ENCODE measurements at places on chromosomes 11 and 22.
A peak's percentile ranks its signal among the peaks of the same experiment; 100 is the strongest.

DNA sequence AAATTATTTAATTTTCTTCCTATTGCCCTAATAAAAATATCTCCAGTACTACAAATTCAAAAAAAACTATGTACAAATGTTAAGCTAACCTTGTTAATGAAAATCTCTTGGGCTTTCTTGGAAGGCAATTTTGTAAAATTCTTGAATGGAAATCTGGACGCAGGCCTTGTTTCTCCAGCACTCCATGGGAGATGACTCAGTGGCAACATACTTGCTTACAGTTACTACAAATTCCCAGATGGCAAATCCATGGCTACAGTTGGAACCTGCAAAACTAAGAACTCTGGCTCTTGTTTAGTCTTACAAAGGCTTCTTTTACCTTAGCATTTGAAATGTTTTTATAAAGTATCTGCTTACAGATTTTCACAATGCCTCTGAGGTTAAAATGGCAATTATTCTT is 725.2 kb downstream of the DLG2 start:
- DNase-seq = no peak

DNA sequence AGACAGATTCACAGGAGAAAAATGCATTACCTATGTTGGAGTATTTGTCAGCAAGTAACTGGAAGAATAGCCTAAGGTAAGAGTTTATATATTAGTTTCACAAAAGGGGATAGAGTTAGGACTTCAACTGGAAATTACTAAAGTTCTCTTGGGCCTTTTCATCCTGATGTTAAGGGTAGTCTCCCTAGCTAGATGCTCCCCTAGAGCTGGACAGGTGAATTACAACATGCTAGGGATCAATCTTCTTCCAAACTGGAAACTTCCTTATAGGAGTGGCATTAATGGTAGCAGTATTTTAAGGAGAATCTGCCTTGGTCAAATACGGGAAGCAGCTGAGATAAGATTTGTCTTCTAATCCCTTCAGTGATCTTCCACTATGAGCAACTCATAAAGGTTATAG is 632.8 kb upstream of the RAG2 start:
- DNase-seq = no peak

GRCh38 chr11:2533587-2534133 is 88.9 kb downstream of the KCNQ1 start:
- peak; percentile 7 for DNase-seq

GRCh38 chr11:3623767-3624458 is 17.9 kb downstream of the ART5 start:
- DNase-seq = no peak

DNA sequence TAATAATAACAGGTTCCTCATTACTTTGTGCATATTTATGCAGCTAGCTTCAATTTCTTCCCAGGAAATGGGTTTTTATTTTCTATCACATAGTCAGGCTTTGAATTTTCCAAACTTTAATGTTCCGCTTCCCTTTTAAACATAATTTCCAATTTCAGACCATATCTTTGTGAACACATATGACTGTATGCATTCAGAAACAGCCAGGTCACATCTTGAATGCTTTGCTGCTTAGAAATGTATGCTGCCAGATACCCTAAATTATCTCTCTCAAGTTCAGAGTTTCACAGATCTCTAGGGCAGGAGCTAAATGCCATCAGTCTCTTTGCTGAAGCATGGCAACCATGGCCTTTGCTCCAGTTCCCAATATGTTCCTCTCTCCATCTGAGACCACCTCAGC is 2203.8 kb downstream of the LRRC4C start:
- DNase-seq = no peak

Measured in RPMI8226 (cell line).